Gastroesophageal sphincter (tissue), 4 donors: ENCODE measurements at places on chromosomes 3 and 15.
A peak's percentile ranks its signal among the peaks of the same experiment; 100 is the strongest.

GRCh38 chr3:24943961-24944360, 449.3 kb upstream of the THRB start:
- no peak for ATAC-seq

GRCh38 chr15:34849364-34849959, 54.1 kb upstream of the ACTC1 start:
- no peak for ATAC-seq

GRCh38 chr3:183879243-183879642, 5.4 kb downstream of the PARL start:
- no peak for ATAC-seq

GRCh38 chr3:136802481-136802996, 16.4 kb upstream of the SLC35G2 start:
- peak; percentile 31 for ATAC-seq

GRCh38 chr3:76065964-76066363, 280.6 kb upstream of the ZNF717 start:
- no peak for ATAC-seq

- ATAC-seq, result no peak
Observed at GRCh38 chr3:58204720-58205119, 6.1 kb downstream of the DNASE1L3 start.

DNA sequence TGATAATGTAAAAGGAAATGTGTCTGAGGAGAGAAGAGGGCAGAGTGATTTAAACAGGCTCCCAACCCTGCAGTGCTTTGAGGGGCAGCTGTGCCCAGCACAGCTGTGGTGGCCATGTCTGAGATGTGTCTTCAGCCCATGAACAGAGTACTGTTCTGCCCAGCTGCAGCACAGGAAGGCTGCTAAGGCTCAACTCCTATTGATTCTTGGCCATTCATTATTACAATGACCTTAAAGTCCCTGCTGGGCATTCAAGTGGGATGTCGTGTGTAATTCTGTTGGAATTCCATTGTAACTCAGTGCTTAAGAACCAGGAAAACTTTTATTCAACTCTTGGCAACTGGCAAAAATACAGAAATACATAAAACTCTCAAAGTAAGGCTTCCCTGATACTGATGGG, 229.3 kb downstream of the MCTP2 start:
- ATAC-seq, result no peak

DNA sequence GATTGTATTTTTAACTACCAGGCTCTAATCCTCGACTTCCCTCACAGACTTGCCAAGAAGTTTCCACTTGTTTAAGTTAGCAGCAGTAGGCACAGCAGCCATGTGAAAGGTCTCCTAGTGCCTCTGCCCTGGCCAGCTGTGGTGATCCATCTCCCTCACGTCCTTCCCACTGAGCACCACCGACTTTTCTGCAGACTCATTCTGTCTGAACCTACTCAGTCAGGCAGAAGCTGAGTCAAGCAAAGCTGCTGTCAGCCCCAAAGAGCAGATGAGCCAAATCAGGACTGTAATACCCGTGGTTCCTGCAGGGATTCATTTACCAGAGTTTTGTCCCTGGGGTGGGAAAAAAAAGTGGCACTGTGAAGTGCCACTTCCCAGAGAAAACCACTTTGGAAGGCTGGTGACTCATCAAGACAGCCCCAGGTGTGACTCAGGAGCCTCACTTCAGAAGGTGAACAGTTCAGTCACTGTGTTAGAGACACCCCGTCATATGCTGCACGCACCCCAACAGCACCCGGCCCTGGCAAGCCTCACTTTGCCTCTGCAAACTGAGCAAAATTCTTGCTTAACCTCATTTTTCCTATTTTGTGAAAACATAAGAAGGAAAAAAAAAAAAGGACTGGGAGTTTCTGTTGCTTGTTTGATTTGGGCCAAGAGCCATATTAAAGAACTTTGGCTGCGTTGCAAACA, 76.0 kb downstream of the WWTR1 start:
- peak; percentile 67 for ATAC-seq

DNA sequence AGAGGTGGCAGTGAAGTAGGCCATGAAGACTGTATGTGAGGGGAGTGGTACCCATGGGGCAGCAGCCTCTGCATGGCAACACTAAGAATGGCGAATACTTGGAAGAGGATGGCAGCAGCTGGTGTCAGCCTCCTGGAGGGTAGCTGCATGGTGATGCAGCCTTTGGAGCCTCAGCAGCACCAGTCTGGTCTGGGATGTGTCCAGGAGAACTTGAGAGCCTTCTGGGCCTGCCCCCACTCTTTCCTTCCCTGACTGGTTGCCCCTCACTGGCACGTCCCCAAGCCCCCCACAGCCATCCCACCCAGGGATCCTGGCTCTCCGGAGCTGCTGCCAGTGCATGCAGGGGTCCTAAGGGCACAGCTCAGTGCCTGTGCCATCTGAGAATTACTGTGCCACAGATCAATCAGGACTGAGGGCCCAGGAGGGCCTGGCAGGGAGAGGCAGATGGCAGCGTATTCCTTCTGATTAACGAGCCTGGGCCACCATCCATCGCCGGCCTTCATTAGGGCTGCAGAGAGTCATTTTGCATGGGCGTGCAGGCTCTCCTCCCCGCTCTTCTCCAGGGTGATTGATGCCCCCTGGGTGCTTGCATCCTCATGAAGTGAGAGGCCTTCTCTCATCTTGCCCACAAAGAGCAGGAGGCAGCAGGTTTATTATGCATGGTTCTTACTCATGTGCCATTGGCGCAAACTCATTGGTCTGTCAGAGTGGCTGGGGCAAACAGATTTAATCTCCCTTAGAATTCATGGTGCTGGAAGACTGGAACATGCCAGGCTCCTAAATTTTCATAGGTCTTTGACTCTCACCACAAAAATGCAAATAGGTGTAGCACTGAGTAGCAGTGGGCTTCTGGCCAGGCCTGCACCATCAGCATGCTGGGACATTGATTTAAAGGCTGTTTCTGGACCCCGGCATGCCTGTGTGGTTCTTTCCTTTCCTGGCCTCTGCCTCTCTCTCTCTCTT, 116.8 kb downstream of the EPHB1 start:
- ATAC-seq, result no peak

- no peak for ATAC-seq
Observed at GRCh38 chr3:23389686-23390085, 186.6 kb downstream of the UBE2E2 start.

- no peak for ATAC-seq
Observed at GRCh38 chr3:3817865-3818264, 18.6 kb downstream of the LRRN1 start.

- ATAC-seq, result no peak
Observed at GRCh38 chr15:68389936-68390817, 41.8 kb downstream of the ITGA11 start.

GRCh38 chr15:100768501-100768931, 111.1 kb upstream of the ALDH1A3 start:
- ATAC-seq, result no peak

GRCh38 chr3:29331456-29332194, 50.8 kb downstream of the RBMS3 start:
- ATAC-seq, result no peak

GRCh38 chr3:29214009-29214658, 66.7 kb upstream of the RBMS3 start:
- ATAC-seq, result no peak

DNA sequence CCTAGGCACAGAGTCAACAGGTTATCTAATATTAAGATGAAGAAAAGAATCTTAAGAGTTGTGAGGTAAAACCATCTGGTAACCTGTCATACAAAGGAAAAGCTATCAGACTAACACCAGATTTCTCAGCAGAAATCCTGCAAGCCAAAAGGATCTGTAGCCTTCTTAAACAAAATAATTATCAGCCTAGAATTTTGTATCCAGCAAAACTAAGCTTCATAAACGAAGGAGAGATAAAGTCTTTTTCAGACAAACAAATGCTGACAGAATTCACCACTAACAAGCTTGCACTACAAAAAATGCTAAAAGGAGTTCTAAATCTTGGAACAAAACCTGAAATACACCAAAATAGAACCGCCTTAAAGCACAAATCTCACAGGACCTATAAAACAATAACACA, 9.9 kb upstream of the IGSF11 start:
- no peak for ATAC-seq

DNA sequence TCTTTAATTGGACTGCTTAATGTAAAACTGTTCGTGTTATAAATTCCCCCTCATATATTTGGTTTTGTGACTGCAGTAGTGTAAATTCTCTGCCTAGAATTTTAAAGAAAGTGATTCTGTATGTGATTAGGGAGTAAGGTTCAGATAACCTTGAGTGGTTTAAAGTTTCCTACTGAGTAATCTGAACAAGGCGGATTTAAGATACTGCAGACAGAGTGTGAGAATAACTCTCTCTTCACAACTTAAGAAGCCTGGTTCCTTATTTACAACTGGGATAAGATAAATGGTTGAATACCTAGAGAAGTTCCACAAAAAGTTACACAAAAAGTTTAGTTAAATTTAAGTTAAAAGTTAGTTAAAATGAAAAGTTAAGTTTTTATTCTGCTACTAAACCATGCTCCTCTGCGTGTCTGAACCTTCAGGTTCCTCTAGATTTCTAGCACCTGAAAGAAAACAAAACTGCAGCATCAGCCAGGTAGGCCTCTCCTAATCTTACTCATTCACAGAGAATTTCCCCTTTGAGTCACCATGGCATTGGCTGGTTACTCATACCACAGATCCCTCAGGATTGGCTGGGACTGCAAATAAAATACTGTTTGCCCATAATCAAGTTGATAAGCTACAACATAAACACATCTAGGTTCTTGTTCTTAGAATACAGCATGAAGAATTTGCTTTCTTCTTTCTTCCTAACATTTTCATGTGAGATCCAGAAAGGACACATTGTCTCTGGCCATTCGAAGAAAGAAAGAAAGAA, at the start of gene ARL14:
Gene ARL14 (plus strand): TSS at position 614 of the 757 bp plus-strand sequence. CDS start 187 bp downstream, outside the sequence.
- ATAC-seq, result no peak

DNA sequence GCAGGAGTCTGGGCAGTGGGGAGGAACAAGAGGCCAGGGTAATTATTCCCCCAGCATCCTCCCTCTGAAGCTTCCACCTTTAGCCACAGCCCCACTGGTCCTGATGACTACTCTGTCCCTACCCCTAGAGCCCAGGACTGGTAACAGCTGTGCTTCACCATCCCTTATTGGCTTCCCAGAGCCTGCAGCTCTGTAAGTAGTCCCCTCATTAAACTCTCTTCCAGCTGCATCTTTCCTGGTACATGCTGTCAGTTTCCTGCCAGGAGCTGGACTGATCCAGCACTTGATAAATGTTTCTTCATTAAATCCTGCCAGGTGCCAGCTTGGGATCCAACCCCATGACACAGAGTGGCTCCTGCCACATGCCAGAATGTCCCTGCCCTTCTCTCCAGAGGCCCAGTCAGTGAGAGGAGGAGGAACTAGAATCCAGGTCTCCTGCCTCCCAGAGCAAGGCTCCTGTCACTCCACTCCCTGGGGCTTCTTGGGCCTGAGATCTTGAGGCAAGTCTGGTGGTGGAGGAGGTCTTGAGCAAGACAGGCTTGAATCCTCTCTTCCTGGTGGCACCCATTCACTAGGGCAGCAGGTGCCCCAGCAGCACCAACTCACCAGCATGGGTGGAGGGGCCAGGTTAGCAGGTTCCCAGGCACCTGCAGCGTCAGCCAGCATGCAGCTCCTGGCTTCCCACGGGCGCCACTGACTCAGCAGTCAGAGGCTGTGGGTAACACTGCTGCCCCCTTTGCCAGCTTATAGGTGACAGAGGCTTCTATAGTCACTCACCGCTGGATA, 27.6 kb downstream of the FBXW12 start:
- ATAC-seq, result no peak

- peak; percentile 77 for ATAC-seq
Observed at GRCh38 chr3:34207806-34208205, 409.4 kb downstream of the PDCD6IP start.

DNA sequence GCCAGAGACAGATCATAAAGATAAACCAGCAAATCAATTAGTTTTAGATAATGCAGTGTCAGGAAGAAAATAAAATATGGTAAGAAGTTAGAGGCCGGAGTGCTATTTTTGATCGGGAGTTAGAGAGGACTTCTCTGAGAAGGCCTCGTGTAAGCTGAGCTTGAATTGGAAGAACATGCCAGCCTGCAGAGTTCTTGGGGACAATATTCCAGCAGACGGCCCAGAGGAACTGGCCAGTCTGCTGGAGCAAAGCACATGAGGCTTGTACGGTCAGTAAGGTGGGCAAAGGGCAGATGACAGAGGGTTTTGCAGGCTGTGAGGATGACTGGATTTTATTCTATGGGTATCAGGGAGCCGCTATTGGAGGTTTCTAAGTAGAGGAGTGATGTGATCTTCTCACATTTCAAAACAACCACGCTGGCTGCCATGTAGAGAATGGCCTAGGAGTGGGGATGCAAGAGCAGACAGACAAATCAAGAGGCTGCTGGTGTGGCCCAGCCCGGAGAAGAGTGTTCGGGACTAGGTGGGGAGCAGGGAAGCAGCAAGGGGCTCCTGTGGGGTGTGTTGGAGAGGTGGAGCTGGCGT, 84.0 kb downstream of the HES1 start:
- no peak for ATAC-seq

- peak; percentile 30 for ATAC-seq
Observed at GRCh38 chr3:196311-197148, at the start of gene CHL1. Gene CHL1, plus strand, starts transcription at chr3:196763. Its CDS starts 123,014 bp downstream, at chr3:319777.

DNA sequence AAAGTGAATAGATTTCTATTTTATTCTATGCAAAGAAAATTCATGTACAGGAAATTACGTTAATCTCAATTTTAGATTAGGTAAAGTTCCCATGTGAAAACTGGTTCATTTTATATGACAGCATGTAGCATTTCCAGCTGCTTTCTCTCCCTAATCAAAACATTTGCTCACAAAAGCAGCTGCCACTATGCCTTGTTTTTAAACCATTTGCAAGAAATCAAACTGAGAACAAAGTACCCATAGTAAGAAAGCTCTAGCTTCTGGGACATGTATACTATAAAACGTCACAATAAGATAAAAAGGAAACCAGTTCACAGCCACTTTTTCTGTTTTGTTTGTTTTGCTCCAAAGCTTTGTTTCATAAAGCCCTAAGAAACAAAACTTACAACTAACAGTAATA, 5.0 kb upstream of the CRYBG3 start:
- ATAC-seq, result no peak

GRCh38 chr3:106930086-106930485, 447.2 kb upstream of the CCDC54 start:
- ATAC-seq, result no peak

DNA sequence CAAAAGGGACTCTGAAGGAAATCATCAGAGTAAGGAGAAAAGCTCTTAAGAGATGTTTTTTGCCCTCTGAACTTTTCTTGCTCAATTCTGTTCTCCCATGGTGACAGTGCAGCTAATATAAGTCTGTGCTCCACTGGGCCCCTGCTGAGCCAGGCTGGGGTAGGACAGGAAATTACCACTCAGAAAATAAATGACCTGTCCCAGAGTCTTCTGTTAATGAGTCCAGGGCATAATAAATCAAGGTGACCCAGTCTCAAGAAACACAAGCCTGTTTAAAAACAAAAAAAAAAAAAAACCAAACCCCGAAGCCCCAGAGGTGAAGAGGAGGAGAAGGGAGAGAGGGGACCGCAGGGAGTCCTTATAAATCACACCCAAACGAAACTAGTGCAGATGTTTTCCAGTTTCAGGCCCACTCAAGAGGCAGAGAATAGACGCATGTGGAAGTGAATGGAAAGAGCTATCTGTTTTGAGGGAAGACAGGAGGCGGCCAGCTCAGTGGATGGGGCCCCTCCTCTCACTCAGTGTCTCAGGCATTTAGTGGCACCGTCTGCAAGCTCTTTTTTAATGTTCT, 59.8 kb upstream of the BOC start:
- peak; percentile 87 for ATAC-seq
